ENCODE measurements at places on chromosomes 11 and 22. TPM values are rescaled to one million over a fixed set of nuclear protein-coding genes. Genes with fewer than 3 reads are reported as not detected.

- DNase-seq = no peak
Observed at GRCh38 chr11:32852207-32852606, 22.5 kb downstream of the PRRG4 start.

The DAGLA gene
- polyA plus RNA-seq = 4.0 TPM

- DNase-seq = no peak
Observed at GRCh38 chr11:118922745-118923627, 2.7 kb downstream of the BCL9L start.

- DNase-seq = no peak
Observed at GRCh38 chr11:96082002-96082899, 158.3 kb upstream of the MTMR2 start.

DNA sequence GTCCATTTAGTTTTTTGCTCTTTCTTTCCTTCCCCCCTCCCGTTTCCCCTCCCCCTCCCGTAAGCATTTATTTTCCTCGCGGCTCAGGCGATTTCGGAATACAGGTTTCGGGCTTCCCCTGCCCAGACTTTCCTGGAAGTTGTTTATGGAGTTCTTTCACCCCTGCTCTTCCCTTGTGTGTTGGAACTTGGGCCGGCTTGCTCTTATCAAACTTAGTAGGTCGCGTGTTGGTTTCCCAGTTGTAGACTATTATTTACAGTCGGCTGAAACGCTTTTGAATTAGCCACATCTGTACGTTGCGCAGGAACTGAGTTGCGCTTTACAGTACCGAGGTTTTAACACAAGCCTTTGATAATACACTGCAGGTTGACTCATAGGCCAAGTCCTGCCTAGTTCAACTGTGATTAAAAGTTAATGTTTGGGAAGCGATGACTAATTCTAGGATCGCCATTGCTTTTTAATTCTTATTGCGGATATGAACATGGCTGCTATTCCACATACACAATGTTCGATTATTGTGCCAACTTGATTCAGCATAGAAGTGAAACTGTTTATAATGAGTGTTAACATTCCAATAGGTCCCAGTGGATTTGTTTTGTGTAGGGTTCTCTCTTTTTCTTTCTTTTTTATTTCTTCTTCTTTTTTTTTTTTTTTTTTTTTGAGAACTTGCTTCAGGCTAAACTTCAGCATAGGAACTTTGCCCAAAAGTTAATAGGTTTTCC lies 1.7 kb downstream of the YAP1 start:
- DNase-seq = peak; percentile 37

The MRGPRX3 gene
- polyA plus RNA-seq = not detected
